NCI-H1105 (cell line): ENCODE measurements at places on chromosomes 3 and 15.

DNA sequence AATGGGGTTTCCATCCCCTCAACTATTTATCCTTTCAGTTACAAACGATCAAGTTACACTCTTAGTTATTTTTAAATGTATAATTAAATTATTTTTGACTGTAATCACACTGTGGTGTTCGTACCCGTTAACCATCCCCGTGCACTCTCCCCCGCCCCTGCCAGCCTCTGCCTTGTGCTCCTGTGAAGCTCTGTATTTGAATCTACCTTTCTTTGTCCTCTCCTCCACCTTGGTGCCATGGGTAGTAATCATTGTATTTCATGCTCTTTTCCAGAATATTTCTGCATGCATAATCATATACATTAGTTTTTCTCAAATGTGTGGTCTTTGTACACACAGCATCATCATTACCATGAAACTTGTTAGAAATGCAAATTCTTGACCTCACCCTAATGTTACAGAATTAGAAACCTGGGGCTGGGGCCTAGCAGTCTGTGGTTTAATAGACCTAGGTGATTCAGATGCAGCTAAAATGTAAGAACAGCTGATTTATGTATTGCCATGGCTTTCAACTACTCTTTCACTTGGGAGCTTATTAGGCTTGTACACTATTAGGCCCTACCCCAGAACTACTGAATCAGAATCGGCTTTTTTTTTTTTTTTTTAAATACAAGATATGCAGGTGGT lies 91.5 kb downstream of the STT3B start:
- no peak for DNase-seq

DNA sequence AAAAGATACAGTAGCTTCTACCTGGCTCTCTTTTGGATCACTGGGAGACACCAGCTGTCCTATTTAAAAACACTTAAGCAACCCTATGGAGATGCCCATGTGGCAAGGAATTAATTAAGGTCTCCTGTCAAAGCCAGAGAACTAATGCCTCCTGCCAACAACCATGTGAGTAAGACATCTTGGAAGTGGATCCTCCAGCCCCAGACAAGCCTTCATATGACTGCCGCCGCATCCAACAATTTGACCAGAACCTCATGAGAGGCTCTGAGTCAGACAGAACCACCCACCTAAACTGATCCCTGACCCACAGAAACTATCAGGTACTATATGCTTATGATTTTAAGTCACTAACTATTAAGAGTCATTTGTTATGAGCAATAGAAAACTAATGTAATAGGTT lies 22.3 kb downstream of the IFT80 start:
- no peak for DNase-seq

DNA sequence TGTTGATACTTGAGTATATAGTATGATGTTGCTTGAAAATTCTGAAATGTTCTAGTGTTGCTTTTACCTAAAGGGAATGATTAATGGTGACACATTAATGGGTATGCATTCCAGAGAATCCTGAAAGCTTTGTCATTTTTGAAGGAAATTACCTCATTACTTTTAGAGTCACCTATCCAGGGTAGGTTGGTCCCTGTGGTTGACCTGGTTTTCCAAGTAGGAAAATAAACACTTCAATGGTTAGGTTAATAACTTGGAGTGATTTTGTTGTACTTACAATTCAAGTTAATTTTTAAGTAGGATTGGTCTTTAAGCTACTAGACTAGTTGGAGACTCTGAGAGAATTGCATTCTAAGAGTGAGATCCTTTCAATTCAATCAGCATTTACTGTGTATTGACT lies 31.0 kb downstream of the MITF start:
- DNase-seq = no peak

- no peak for DNase-seq
Measured at GRCh38 chr3:55650011-55650410, 162.9 kb upstream of the WNT5A start.
